ENCODE measurements at places on chromosomes 3 and 15.

DNA sequence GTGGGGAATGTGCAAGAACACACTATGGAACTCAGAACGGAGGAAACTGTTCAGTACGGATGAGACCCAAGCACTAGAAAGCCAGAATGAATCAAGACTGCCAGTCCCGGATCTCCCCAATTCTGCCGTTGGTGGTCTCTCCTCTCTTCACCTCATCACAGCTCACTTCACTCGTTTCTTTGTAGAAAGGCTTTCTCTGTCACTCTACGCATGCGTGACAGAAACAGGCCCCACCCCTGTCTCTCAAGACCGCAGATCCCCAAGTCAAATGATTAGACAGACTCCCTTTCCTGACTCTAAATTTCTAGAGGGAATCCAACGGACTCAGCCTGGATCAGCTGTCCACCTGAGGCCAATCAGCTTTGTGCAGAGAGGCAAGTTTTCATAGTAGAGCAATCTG, 505.7 kb upstream of the ADAMTS9 start:
- no peak for DNase-seq

DNA sequence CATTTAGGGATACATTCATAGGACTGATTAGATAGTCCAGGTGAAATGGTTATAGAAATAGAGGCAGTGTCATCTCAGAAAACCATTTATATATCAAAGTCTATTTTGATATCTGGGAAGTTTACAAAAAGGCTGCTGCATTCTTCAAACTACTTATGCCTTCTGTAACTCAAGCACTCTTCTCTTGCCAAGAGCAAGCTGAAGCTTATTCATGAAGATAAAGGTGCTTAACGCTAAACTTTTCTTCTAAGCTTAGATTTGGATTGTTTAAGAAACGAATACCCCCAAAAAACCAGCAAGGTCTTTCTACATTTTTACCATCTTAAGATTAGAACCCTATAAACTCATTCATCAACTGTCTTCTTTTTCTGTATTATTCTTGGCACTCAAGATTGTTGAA, 23.3 kb upstream of the USF3 start:
- no peak for DNase-seq

DNA sequence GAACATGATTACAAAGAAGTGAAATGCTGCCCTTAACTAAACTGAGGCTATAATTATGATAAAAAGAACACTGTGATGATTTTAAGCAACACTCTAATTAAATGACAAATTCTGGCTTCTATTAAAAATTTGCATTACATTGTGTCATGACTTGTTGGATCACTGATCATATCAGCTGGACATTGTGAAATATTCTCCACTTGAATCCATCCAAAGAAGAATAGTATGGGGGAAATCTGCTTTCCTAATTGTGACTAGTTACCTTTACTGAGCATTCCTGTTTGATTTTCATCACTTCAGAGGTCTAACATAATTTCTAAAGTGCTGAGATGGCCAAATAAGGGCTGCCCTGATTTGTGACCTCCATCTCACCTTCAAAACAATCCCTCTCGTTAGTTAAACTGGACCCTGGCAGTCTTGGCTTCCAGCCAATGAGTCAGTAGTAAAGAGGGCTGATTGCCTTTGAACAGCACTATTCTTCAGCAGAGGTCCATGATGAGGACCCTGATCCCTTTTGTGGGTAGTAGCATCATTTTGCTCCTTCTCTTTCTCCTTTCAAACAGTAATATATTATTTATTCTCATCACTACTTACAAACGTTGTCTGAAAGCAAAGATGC, 53.5 kb upstream of the LEKR1 start:
- DNase-seq, result no peak

DNA sequence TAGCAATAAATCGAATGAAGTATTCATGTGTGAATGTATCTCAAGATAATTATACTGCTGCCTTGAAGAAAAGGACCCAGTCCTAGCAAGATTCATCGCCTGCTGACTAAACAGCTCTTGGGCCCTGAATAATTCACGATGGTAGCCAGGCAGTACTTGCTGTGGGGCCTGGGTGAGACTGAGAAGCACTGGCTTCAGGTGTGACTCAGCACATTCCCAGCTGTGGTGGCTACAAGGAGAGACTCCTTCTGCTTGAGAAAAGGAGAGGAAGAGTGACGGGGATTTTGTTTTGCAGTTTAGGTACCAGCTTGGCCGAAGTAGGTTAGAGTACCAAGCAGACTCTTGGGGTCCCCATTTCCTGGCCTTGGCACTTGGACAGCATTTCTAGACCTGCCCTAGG, 47.6 kb upstream of the CD200R1L start:
- DNase-seq, result no peak

- DNase-seq, result no peak
Measured at GRCh38 chr15:98394546-98394945, 253.8 kb upstream of the IGF1R start.

DNA sequence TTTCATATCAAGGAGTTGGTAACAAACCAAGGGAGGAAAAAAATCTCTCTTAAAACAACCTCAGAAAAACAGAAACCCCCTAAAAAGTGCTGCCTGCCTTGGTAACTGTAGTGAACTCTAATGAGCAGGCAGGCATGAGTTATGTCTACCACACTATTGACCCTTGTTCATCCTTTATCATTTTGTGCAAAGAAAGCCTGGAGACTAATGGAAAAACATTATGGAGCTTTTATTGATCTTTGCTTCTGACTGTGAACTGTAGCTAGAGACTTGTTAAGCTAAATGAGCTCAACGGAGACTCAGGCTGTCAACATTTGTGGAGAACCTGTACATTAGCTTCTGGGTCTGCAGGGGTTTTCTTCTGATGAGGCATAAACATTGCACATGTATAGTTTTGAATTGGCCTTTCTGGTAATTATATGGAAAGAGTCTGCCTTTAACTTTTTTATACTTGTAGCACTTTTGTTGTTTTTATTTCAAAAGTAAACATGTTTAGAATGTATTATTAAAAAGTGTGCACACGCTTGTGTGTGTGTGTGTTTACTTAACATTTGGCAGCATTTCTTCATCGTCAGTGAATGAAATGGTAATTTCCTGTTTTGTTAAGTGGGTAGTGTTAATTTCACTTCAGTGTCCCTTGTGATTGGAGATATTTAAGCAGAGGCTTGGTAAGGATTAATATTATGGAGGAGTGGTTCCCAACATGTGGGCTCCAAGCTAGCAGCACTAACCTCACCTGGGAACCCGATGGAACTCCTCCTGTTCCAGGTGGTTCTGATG, 15.9 kb upstream of the SPTSSB start:
- no peak for DNase-seq

GRCh38 chr15:82966671-82967071, 14.2 kb upstream of the HOMER2 start:
- no peak for DNase-seq

GRCh38 chr15:70720228-70721016, 42.9 kb downstream of the UACA start:
- DNase-seq, result no peak

GRCh38 chr3:23829242-23829934, 23.6 kb downstream of the UBE2E1 start:
- no peak for DNase-seq

- DNase-seq, result no peak
Measured at GRCh38 chr3:16618721-16619120, 13.5 kb upstream of the DAZL start.

GRCh38 chr3:38375488-38376097, 29.0 kb downstream of the XYLB start:
- DNase-seq, result no peak

DNA sequence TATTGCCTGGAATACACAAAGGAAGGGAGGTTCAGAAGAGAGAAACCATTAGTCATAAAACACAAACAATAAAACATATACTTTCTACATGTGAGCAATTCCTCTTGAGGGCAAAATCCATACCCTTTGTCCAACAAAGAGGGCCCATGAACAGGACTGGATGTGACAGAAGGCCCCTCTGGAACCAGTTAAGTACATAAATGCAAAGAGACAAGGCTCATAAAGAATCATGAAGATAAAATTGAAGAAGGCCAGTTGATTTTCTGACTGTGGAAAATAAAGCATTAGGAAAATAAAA, 58.3 kb upstream of the CPOX start:
- DNase-seq, result no peak

DNA sequence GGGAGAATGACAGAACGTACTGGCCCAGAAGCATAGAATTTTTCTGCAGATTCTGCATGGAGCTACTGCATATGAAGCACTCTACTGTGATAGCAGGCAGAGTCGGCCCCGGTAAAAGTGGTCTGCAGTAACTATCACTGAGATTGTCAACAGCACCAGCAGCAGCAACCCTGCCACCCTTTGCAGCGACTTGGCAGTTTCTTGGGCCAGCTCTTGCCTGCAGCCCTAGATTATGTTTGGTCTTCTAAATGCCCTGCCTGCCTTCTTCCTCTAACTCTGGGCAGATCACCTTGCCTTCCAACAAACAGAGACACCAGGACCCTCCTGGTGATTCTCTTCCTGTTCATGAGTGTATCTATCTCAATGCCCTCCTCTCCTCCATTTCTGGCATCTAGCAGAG, 129.1 kb upstream of the ABHD17C start:
- no peak for DNase-seq

GRCh38 chr3:59979542-59979941, 929.7 kb upstream of the CFAP20DC start:
- DNase-seq, result no peak

GRCh38 chr15:59722476-59722875, 33.4 kb upstream of the BNIP2 start:
- DNase-seq, result no peak

DNA sequence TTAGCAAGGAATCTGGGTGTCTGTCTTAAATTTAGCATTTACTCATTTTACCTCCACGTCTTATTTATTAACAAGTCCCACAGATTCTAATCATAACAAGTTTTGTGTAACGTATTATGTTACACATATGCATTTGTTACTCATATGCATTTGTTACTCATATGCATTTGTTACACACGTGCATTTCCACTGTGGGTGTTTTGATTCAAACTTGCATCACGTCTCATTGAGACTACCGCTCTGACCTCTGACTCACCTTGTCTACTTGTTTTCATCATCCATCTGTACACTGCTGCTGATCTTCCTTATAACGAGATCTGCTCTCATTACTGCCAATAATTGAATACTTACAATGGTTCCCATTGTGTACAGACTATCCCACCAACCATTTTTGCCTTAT, 1141.4 kb downstream of the TBL1XR1 start:
- no peak for DNase-seq

DNA sequence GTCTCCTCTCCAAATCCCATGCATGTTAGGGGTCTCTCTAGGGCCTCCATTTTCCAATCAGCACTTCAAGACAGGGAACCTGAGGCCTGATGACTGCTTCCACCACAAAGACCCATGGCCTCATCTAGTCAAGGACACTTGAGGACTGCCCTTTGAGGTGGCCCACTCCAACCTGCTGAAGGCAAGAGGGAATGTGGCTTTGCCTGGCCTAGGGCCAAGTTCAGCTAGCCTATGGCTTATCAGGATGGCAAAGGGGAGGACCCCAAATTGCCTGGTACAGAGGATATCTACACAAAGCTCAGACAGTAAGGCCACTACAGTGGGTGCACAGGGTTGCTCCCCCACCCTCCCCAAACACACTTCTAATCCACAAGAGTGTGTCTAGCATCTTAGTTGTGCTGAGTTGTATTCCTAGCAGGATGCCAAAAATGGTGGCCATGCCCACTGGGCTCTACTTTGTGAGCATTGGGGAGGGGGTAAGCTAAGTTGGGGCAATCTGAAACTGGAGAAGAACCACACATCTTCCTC, 10.0 kb upstream of the GRAMD2A start:
- DNase-seq, result no peak

GRCh38 chr3:177314897-177315296, 117.6 kb upstream of the TBL1XR1 start:
- DNase-seq, result no peak

- no peak for DNase-seq
Measured at GRCh38 chr3:162019817-162020216, 523.2 kb downstream of the OTOL1 start.

DNA sequence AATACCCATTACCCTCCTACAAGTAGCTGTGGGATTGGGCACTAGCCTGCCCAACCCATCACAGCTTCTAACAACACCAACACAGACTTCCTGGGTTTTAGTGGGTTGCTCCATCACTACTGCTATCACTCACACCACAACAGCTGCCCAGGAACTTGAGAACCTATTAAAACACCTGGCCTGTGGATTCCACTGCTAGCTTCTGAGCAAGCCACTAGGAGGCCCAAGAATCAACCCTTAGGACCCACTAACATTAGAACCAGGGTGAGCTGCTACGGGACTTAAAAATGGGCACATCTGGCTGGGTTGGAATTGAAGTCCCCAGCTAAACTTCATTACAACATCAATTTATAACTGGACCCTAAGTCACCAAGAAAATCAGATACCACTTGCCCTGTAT, 113.2 kb upstream of the TP63 start:
- DNase-seq, result no peak

DNA sequence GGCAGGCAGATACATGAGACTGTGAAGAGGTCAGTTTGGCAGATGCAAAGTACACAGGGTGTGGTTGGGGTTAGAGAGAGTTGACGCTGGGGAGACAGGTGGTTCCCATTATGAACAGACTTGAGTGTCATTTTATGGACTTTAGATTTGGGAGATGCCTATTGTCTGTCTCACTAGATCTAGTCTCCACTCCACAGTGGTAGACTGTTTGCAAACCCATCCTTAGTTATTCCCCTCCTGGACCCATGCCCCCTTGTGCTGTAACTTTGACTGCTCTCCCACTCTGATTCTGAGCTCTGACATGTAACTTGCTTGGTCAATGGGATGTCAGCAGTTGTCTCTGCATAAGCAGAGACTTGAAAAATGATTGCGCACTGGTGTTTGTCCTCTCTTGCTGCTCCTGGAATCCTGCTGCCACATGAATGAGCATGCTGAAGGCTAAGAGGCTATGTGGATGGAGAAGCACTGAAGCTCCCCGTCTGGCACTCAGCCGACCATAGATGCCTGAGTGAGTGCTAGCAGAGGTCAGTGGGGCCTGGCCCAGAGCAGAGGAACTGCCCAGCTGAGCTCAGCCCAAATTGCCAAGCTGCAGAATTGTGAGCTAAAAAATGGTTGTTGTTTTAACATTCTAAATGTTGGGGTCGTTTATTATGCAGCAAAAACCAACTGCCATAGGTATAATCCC, 88.2 kb downstream of the FAM43A start:
- no peak for DNase-seq

- no peak for DNase-seq
Measured at GRCh38 chr3:58214484-58215316, 3.9 kb upstream of the DNASE1L3 start.

GRCh38 chr3:100868894-100869293, 124.3 kb downstream of the ABI3BP start:
- DNase-seq, result no peak

GRCh38 chr15:82737975-82738374, 28.3 kb upstream of the AP3B2 start:
- DNase-seq, result no peak

Data from amniotic stem cell (primary cell).